ENCODE measurements at places on chromosomes 4 and X. TPM values are rescaled to one million over a fixed set of nuclear protein-coding genes. Genes with fewer than 3 reads are reported as not detected.
A peak's percentile ranks its signal among the peaks of the same experiment; 100 is the strongest.

FGA gene
- polyA plus RNA-seq: not detected

SMIM43 gene
- 1.5 TPM for polyA plus RNA-seq

SH3RF1 gene
- polyA plus RNA-seq: 19.6 TPM

DCHS2 gene
- polyA plus RNA-seq: 7.4 TPM

DNA sequence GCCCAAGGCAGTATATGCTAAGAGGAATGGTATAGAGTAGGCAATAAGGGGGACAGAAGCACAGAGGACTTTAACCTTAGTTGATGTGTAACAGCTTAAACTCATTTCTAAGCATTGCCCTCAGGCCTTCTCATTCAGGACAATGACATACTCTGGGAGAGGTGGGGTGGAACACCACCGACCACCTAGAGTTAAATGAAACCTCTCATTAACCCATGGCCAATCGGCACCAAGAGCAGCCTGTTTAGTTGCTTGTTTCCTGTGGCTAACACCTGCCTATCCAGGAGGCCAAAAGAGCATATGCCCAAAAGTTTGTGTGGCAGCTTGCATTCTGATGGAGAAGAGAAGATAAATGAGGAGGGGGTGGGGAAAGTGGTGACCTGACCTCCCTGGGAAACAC is 88.7 kb upstream of the PLAC1 start:
- no peak for DNase-seq

- no peak for DNase-seq
Observed at GRCh38 chr4:156734965-156735895, 236.4 kb downstream of the PDGFC start.

DNA sequence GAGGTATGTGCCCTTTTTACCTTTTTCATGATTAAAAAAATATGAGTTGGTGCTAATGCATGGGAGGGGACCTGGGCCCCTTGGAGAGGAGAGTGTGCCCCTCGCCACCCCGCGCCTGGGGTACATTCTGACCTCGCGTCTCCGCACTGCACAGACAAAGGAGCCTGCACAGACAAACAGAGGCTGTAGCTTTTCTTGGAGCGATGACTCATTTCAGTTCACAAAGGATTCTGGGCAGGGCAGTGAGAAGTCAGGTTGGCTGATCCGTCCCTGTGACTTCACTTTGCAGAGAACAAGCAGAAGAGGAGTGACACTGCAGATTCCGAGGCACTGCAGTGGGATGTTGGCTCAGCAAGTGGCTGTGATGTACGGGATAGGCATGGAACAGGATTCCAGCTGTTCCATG is 82.9 kb downstream of the STOX2 start:
- peak; percentile 79 for DNase-seq

DNA sequence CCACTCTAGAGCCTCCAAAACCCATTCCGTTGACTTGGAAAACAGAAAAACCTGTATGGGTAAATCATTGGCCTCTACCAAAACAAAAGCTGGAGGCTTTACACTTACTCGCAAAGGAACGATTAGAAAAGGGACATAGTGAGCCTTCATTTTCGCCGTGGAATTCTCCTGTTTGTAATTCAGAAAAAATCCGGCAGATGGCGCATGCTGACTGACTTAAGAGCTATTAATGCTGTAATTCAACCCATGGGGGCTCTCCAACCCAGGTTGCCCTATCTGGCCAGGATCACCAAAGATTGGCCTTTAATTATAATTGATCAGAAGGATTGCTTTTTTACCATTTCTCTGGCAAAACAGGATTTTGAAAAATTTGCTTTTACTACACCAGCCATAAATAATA is 60.8 kb downstream of the ZNF732 start:
- DNase-seq: no peak

DNA sequence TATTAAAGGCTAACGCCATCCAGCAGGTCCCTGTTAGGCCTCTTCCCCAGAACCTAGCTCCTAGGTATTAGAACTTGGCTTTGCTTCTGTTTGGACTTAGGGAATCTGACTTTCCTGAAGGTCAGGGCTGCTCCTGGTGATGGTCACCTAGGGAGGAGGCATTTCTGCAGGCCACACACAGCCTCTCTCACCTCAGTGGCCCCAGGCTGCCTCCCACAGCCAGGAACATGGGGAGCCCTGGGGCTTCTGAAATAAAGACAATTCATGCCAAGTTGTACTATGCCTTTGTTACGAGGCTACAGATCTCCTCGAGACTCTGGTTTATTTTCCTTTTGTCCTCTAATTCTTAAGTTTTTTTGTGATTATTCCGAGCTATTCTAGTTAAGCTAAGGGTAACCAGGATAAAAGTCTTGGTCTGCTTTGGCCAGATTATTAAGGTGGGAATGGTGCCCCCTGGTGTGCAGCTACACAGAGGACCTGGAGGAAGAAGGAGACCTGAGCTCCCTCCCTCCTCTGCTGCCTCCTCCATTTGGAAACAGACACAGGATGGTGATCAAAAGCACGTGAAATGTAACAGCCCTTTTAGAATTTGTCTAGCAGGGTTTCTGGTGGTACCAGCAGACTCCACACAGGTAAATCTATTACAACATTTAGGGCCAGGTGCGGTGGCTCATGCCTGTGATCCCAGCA is 131.0 kb downstream of the DCLK2 start:
- DNase-seq: no peak

DNA sequence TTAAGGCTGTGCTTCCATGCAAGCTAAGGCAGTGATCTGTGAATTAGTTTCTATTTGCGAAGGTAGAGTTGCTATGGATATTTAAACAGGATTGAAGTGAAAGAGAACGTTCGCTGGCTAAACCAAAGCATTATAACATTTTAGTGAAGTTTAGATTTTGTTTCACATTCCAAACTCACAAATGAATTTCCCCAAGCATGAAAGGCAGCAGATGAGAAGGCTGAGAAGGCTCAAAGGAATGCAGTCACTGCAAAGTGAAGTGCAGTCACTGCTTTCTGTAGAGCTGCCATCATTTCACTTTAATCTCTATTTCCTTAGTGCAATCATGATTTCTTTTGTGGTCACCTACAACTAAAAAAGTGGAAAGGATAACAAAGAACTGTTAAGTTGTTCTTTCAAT is 334.7 kb upstream of the NR3C2 start:
- no peak for DNase-seq

DNA sequence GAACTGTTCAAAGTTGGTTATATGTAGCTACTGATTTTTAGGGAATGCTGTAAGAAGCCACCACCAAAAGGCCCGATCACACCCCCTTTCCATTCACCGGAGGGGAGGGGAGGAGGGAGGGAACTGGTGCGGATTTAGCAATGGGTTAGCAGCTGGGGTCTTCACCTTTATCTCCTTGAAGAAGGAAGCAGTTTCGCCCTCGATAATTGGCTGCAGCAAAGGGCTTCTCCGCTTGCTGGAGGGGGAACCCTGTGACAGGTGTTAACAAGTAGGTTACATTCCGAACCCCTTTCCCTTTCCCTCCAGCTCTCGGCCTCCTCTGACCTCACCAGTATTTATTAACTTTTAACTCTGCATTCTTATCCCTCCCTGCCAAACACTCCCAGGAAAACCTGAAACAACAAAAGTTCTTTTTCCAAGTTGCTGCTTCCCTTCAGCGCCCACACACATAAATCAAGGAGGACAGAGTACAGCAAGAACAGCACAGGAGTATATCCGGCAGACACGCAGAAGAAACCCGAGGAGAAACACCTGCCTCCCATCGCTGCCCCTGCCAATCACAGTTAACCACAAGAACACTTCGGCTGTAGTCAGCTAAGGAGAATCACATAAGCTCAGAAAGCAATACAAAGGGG is 39.8 kb upstream of the NAP1L5 start:
- no peak for DNase-seq

DNA sequence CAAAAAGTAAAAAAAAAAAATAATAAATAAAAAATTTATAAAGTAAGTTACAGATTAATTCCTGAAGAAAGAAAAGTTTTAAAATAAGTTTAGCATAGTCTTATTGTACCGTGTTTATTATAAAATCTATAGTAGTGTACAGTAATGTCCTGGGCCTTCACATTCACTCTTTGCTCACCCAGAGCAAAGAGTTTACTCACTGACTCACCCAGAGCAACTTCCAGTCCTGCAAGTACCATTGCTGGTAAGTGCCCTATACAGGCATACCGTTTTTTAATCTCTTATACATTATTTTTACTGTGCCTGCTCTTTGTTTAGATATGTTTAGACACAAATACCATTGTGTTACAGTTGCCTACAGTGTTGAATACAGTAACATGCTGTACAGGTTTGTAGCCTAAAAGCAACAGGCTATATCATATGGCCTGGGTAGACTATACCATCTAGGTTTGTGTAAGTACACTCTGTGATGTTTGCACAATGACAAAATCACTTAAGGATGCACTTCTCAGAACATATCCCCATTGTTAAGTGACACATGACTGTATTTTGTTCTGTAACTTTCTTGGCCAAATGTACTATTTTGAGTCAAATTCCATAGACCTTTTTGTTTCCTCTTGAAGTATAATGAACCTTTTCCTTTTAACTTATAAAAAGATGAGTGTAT is 199.0 kb upstream of the NUDT6 start:
- DNase-seq: no peak

DNA sequence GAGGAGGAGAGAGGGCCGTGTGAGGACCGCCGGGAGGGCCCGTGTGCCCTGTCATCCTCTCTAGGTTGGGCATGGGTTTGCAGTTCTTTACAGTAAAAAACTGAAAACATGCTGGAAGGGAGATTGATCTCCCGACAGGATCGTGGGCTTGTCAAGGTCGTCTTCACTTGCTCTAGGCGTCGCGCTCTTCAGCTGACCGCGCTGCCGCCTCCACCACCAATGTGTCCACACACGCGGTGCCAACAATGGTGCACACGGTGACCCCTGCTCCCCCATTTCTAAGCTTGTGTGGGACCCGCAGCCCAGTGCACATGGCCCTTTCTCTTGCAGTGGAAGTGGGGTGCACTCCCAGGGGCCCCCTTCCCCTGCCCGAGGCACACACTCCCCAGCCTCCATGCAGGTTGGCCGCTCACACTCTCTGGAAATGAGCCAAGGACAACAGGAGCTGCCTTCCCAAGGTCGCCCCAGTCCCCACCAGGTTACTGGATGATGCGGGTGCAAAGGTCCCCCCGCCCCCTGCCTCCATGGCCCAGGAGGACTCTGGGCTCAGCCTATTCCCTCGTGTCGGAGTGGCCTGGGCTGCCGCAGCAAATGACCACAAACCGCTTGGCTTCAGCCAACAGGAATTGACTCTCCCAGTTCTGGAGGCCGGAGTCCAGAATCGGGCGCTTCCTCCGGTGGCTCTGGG is 1.7 kb upstream of the ZFP92 start:
- DNase-seq: no peak

DNA sequence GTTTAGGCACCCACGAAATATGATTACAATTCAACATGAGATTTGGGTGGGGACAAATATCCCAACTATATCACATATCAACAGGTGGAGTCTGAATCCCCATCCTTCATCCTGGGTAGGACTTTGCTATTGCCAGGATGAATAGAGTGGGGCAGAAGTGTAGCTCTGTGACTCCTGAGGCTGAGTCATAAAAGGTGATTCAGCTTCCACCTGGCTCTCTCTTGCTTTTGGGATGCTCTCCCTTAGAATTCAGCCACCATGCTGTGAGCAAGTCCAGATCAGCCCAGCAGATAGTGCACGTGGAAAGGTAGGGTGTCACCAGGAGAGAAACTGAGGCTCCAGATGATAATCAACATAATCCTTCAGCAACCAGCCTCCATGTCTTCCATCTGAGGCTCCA is 193.8 kb upstream of the BCOR start:
- DNase-seq: no peak

DNA sequence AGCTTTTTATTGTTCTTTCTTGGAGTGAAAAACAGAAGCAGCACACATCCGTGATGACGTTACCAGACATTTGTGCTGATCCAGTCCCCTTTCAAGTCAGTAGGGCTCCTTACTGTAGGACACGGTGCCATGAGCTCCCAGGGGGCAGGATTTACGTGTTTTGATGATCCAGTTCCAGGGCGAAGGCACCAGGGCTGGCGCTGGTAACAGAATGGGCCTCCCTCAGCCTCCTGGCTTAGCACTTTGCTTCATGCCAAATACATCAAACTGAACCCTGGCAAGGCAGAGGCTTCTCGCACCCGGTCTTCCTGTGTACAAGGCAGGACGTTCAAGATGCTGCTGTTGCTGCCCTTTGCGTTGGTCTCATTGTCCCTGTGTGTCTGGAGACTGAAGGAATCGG is 66.6 kb upstream of the PSAPL1 start:
- DNase-seq: no peak

DNA sequence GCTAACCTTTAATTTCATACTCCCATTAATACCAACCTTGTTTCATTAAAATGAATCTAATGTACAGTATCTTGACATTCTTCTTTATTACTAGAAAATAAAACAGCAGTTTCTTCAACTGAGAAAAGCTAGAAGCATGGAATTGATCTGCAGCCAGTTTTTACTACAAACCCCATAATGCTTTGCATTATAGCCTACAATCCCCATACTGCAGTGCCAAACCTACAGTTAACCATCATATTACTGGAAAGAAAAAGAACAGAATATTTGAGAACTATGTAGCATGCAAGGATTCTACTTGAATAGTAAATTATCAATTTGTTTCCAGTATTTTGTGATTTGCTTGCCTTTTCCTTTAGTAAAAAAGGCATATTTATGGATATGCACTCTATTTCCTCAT is 3.2 kb upstream of the IL1RAPL1 start:
- no peak for DNase-seq

GRCh38 chrX:1411326-1411725 is 19.4 kb upstream of the SLC25A6 start:
- DNase-seq: no peak

DNA sequence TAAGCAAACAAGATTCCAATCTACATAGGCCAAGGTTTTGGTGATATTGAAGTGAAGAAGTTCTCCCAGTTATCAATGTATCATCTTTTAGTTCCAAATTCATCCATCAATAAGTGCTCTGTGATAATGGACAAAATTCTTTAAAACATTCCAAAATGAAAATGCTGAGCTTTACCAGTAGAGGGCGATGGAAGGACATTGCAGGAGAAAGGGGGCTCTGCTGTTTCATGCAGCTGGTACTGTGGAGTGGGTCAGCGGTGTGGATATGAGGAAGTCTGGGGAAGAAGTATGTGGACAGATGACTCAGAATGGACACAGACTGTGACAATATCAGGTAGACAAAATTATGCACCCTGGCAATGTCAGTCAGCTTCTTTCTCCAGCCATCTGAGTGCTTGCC is 46.6 kb upstream of the HS6ST2 start:
- DNase-seq: no peak

DNA sequence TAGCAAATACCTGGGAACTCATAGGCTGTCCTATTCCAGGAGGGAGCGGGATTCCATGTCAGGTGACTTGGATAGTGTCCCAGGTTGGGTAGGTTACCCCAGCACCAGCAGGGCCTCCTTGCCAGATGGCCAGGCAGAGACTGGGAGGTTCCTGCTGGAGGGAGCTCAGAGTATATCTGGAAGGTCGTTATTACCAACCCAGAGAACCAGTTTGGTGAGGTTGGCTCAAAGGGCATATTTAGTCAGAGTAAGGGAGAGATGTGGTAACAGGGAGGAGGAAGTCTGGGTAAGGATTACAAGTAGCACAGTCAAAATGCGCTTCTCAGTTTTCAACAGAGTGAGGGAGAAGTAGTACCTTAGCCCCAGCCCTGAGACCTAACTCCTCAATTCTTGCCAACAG is 53.3 kb upstream of the LNX1 start:
- no peak for DNase-seq

Data from forelimb muscle (tissue), 1 donor.